BE2C (cell line): ENCODE measurements at places on chromosomes 3 and 15.

GRCh38 chr15:90212221-90213098 is 11.3 kb downstream of the SEMA4B start:
- DNase-seq, result no peak

DNA sequence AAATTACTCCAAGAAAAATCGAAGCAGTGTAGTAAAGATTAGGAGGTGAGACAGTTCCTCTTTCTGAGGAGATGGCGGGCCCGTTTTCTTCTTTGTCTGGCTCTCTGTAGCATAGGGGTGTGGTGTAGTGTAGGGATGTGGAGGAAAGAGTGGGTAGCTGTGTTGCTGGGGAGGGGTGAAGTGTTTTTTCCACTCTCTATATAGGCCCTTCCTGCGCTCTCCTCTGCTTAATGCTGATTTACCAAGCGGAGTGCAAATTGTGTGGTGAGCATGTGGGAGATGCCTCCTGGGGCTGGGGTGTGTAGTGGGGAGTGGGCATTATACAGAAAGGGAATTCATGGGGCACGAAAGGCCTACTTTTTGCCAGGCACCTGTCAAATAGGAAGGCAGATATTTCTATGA is 94.9 kb downstream of the ST6GAL1 start:
- DNase-seq, result no peak

GRCh38 chr3:169811631-169812331 is 889 bp upstream of the LRRIQ4 start:
- peak; percentile 55 for DNase-seq

DNA sequence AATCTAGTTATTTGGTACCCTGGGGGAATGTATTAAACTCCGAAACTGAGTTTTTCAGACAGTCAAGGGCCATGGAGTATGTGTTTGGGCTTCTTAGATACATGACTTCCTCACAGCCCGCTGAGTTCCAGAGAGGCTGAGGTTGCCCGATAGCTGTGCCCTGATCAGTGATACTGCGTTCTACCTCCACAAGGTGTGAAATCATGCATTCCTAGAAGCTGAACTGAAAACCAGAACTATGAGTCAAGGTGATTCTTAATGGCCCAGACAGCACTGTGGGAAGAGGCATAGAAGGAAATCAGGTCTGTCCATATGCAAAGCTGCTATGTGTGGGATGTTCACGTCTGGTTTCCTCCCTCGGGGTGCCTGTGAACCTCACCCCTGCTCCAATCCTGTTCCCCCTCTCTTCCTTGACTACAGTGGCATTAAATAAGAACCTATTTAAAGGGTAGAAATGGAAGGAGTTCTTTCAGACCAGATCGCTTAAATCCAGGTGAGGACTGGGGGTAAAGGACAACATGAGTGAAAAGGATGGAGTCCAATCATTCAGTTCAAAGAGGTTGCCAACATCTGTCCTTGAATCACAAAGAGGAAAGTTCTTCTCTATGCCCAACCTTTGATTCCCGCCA is 74.3 kb downstream of the MYO1E start:
- DNase-seq, result no peak

DNA sequence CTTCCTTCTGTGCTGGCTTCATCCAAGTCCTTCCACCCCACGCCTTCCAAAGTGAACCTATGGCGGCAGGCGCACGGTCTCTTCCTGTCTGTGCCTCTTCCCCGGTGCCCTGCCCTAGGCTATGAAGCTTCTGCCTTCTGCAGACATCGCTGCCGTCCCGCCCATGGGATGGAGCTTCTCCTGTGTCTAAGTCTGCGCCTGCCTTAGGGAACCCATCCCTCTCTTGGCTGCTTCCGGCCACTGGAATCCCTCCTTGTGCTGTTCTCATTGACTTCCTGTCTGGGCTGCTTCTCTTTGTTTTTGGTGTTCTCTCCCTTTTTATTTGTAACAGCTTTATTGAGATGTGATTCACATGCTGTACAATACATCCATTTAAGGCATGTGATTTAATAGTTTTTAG is 17.2 kb downstream of the CHCHD6 start:
- no peak for DNase-seq

DNA sequence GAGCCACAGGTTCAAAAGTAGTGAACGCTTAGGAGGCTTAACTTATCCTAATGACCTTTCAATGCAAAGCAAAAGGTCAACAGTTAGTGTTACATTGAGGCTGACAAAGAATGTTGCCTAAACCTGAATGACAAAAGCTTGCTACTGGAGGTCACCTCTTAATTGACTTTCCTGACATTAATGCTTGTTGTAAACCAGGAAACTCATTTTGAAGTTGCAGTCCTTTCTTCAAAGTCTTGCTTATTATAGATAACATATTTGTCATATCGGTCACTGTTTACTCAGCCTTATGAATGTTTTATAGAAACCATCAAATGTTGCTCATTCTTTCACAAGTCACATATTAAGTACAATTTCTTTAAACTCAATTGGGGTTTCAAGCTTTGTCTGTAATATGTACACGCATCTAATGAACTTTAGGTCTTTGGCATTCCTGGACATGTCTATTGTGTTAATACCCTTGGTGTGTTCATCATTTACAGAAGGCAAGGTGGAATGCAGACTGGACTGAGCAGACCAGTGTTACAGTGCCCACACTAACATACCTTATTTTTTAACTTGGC is 488.2 kb upstream of the NECTIN3 start:
- DNase-seq, result no peak

GRCh38 chr3:124610130-124610529 is 120.1 kb upstream of the UMPS start:
- DNase-seq, result no peak
